ENCODE measurements at places on chromosomes 16 and 17. TPM values are rescaled to one million over a fixed set of nuclear protein-coding genes. Genes with fewer than 3 reads are reported as not detected.

- DNase-seq, result no peak
Measured at GRCh38 chr17:45346216-45347015, 29.6 kb upstream of the MAP3K14 start.

DNA sequence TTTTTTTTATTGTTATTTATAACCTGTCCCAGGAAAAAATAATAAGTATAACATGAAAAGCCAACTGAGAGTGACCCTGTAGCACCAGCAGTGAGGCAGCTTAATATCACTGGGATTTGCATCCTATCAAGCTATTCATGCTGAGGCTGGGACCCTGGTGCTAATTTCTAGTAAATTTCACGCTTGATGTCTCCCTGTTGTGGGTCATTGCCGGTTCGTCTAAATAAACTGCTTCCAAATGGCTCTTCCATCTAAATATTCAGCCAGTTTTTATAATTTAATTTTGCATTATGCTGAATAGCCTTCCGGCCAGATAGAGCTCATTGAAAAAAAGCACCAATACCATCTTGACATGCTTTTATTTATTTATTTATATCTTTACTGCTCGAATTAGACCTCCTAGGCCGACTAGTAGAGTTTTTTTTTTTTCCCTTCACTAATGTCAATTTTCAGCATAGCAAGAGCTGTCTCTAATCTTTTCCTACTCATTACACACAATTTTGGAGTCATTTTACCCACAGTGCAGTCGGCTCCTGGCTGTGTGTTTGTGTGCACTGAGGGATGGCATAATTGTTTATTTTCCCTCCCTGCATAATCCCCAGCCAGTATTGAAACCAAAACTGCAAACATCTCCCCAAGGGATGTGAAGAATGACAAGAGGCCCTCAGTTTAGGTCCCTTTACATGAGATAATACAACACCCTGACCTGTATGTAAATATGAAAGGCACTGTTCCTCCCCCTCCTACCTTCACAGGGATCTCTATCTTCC is 168.8 kb downstream of the AATF start:
- DNase-seq, result no peak

DNA sequence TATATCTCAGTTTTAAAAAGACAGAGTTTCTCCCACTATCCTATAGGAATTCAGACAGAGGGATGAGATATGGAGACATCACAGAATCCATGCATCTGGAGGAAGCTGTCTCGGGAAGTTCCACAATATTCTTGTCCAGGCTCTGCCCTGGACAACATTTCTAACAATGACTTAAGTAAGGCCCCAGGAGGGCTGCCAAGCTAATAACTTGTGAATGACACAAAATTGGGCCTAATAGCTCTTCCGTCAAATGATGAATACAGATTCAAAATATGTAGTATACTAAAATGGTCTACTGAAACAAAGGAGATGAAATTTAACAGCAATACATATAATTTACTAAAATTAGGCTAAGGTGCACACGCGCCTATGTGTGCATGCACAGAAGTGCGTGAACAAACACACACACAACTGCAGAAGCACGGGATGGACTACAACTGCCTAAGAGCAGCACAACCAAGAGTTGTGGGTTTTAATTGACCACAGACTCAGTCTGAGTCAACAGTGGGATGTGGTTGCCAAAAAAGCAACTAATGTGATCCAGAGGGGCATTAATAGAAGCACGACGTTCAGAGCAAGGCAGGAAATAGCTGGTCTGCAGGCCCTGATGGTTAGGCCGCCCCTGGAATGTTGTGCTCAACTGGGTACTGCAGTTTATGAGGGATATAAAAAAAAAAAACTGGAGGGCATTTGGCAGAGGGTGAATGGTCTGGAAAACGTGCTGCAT is 26.3 kb upstream of the HS3ST2 start:
- peak; percentile 61 for DNase-seq

GRCh38 chr16:78524066-78524595 is 424.7 kb downstream of the WWOX start:
- no peak for DNase-seq

GRCh38 chr16:87426423-87427215 is 34.5 kb downstream of the MAP1LC3B start:
- DNase-seq, result no peak

- no peak for DNase-seq
Measured at GRCh38 chr16:2159175-2159838, 3.7 kb downstream of the TRAF7 start.

DNA sequence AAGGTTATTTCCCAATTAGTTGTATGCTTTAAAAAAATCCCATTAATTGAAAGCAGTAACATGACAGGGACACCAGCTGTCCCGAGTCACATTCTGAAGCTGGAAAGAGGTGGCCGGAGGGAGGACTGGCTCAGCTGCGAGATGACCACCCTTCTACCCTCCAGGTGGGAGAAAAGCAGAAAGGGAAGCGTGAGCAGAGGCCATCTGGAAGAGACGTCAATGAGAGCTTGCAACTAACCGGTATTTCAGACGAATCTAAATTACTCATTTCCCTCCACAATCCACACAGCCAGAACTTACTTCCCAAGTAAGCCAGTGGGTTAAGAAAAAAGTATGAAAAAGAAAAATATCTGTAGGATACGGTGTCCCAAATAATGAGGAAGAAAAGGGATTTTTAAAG is 28.5 kb upstream of the SLC38A8 start:
- DNase-seq, result no peak

DNA sequence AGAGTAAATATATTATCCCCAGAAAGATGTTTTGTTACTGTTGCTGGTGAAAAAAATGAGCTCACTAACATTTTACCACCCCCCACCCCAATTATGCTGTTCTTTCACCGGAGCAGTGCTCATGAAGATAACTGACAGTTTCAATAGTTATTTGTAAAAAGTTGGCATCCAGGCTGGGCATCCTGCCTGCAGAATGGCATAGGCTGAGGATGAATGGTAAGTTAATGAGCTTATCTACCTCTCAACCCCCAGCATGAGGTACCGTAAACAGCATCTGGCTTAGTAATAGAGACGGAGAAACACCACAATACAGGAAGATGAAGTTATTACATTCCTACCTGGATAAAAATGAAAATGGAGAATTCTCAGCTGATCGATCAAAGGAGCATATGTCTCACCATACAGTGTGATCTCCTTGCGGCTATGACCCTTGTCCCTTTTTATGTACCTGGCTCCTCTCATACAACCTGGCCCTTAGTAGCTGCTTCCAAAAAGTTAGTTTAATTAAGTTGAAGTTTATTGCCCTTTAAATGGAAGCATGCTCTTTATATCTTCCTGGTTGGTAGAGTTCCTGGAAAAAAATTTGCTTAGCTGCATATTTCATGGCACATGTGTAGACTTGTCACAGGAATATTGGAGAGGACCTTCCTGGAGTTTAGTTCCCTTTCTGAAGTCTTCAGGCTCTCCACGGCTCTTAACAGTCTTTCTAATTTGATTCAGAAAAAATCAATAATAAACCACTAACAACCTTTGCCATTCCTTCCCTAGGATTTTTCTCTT is 61.2 kb upstream of the MPHOSPH6 start:
- DNase-seq, result no peak

GRCh38 chr17:81160306-81160705 is 5.0 kb upstream of the PVALEF start:
- no peak for DNase-seq

DNA sequence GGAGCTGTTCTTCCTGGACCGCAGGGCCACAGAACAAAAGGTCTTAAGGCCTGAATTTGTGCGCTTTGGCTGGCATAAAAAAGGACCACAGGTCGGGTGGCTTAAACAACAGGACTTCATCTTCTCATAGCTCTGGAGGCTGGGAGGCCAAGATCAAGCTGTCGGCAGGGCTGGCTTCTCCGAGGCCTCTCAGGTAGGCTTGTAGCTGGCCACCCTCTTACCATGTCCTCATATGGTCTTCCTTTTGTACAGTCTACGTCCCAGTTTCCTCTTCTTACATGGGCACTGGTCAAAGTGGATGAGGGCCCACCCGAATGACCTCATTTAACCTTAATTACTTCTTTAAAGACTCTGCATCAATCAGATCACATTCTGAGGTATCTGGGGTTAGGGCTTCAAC is 257.6 kb downstream of the CBLN1 start:
- no peak for DNase-seq

GRCh38 chr16:89565506-89566372 is 5.3 kb downstream of the RPL13 start:
- peak; percentile 68 for DNase-seq

GRCh38 chr17:8924595-8924994 is 40.9 kb downstream of the PIK3R5 start:
- no peak for DNase-seq

- no peak for DNase-seq
Measured at GRCh38 chr17:14332331-14332730, 31.4 kb downstream of the HS3ST3B1 start.

GRCh38 chr16:59950431-59950830 is 1216.3 kb upstream of the GOT2 start:
- DNase-seq, result no peak

DNA sequence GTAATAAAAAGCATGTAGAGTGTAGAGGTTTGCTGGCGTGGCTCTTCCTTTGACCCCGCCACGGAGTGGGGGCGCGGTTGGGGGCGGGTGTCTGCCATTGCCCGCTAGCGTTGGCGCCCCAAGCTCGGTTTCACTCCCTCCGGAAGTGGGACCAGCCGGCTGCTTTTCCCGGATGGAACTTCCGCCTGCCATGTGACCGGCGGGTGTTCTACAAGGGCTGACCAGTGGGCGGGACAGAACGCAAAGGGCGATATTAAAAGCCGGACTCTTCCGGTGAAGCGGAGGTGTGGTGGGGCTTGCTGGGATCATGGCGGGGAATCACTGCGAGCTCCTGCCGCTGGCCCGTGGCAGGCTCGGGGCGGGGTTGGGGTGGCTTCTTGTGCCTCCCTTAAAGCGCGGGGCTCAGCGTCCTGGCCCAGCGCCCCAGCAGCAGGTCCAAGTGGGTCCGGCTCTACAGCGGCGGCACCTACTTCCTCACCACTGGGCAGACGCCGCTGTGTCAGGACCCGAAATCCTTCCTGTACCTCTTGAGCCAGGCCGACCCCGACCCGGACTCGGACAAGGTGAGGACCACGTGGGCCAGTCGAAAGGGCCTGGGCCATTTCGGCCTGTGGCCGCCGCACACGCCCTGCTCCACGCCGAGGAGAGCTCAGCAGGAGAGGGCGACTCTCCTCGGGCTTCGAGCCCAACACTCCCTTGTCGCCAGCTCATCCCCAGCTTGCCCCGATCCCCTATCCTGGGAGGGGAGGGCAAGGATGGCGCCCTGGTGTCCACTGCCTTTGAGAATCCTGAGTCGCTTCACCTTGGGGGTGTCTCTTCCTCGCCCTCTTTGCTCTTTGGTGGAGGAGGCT is 65.6 kb downstream of the PDPK1 start:
- DNase-seq, result peak; percentile 90

DNA sequence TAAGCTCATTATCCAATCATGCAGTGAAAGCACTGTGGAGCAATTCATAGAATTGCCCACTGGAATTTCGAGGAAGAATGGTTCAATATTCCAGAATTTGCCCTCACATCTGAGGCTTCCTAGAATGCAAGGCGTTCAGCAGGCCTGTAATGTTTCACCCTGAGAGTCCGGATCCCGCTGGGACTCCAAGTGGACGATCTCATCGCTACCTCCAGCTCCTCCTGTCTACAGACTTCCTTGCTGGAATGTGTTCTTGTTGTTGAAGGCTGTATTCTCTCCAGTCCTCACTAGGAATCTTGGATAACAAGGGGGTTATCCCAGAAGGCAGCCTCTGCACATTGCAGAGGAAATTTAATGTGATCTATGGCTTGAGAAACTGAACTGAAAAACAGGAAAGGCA is 7.8 kb downstream of the SLC47A1 start:
- DNase-seq, result no peak

DNA sequence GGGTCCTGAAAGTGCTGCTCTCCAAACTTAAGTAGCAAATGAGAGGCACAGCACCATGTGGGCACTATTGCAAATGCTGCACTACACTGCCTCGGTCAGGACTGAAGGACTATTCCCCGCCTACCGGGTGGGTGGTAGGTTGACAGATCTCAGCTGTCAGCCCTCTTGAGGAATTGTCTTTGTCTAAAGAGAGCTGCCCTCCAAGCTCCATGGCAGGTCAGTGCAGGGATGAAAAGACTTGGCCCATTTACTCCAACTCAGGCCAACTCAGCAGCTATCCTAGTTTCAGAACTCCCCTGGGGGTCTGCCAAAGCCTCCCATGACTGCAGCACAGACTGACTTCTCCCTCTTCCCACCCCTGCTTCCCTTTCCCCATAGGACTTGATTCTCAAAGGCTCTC is 3.4 kb upstream of the PDZD9 start:
- no peak for DNase-seq

GRCh38 chr16:9296271-9296590 is 204.8 kb downstream of the HAPSTR1 start:
- DNase-seq, result no peak

- no peak for DNase-seq
Measured at GRCh38 chr17:42573095-42573494, 4.4 kb downstream of the PSMC3IP start.

DNA sequence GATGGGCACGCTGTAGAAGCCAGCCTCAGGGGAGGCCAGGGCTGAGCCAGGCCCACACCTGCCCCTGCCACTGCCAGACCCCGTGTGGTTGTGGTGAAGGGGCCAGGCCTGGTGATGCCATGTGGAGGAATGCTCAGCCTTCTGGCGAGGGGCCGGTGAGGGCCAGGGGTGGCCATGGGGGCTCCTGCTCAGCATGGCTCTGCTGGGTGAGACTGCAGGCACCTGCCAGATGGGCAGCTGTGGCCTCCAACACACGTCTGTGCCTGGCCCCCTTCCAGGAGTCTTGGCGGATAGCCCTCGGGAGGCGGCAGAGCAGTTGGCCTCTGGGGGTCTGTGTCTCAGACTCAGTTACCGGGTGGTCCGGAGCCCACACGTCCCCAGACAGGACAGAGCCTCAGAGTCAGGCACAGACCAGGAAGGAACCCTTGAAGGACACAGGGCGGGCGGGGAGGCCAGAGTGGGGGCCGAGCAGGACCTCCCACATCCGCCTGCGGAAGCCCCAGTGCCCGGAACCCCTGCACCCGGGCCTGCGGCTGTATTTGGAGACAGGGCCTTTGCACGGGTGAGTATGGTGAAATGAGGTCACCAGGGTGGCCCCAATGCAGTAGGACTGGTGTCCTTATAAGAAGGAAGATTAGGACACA is 22.5 kb upstream of the CHMP6 start:
- DNase-seq, result no peak

GRCh38 chr17:7308625-7309433 is 1.4 kb downstream of the EIF5A start:
- peak; percentile 92 for DNase-seq

GRCh38 chr17:53273126-53273525 is 549.6 kb upstream of the KIF2B start:
- DNase-seq, result no peak

GRCh38 chr16:57358527-57359095 is at the start of gene CCL22:
Gene CCL22 (plus strand): TSS chr16:57358783. CDS start chr16:57358817, 34 bp downstream.
- DNase-seq, result no peak

GRCh38 chr17:81706757-81707624 is 3.8 kb downstream of the MRPL12 start:
- no peak for DNase-seq

- DNase-seq, result peak; percentile 41
Measured at GRCh38 chr16:23254338-23254737, 47.8 kb upstream of the SCNN1B start.

Gene C17orf78
- total RNA-seq, result not detected

Gene SNAI3
- total RNA-seq, result 5.6 TPM

Gene CRHR1
- total RNA-seq, result not detected

Gene ALOXE3
- not detected for total RNA-seq

Gene SPNS2
- 1.9 TPM for total RNA-seq

Gene PRKCB
- total RNA-seq, result 125 TPM
